ENCODE measurements at places on chromosomes 1 and 21.
A peak's percentile ranks its signal among the peaks of the same experiment; 100 is the strongest.

DNA sequence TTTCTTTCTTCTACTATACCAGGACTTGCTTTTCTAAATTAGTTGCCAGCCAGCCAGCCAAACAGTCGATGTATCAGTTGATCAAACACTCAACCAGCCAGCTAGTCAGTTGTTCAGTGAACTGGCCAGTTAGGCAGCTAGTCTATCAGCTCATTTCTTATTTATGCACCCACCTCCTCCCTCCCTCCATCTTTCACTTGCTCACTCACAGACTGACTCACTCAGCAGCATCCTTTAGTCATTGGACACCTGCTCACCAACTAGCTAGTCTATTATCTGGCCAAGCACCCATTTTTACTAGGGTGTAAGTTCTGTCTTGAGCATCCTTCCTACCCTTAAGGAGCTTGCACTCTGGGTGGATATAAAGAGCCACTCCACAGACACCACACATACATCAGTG lies 5.9 kb upstream of the SPRR4 start:
- no peak for DNase-seq

- DNase-seq, result no peak
These were observed 1.8 kb upstream of the FABP3 start for GRCh38 chr1:31374511-31375196.

GRCh38 chr1:112727716-112728115 lies 12.6 kb upstream of the PPM1J start:
- no peak for DNase-seq

GRCh38 chr1:151867765-151868411 lies 14.4 kb upstream of the THEM5 start:
- no peak for DNase-seq

DNA sequence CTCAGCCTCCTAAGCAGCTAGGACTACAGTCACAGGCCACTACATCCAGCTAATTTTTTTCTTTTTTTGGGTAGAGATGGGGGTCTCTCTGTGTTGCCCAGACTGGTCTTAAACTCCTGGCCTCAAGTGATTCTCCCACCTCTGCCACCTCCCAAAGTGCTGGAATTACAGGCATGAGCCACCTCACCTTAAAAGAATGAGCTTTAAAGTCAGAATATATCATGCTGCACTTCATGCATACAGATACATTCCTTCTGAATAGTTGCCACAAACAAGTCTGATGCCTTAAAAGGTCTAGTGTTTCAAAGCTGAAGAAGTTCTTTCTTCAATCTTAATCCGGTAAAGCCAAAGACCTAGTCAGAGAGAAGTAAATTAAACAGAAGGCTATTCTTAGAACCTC lies 23.8 kb upstream of the CPLANE2 start:
- DNase-seq, result no peak

- peak; percentile 82 for DNase-seq
These were observed at the start of gene S100A16 for GRCh38 chr1:153612755-153613331. TSS of gene S100A16 (minus strand) at chr1:153613137. CDS start at chr1:153608151, 4,986 bp downstream.

- no peak for DNase-seq
These were observed 1.1 kb upstream of the GNG12 start for GRCh38 chr1:67834246-67834877.

- no peak for DNase-seq
These were observed 17.3 kb upstream of the MIIP start for GRCh38 chr1:12001996-12002493.

DNA sequence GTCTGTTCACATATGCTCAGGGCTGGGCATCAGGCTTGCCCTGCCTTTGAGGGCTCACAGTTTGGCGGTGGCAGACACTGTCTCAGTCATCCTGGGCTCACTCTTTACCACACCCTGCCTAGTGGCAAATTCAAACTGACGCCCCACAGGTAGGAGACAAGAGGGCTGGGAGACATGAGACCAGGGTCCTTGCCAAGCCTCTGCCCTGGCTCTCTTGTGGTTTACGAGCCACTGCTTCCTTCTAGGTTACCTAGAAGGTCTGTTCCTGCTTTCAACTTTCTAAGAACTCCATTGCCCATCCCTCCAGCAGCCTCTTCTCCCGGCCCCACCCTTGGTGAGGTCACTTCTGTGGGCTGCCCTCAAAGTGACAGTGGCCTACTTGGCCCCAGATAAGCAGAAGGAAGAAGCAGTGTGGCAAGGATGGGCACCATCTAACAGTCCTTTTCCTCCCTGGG lies 10.5 kb downstream of the KIF21B start:
- DNase-seq, result no peak

GRCh38 chr1:79976287-79976686 lies 969.8 kb upstream of the ADGRL4 start:
- no peak for DNase-seq

GRCh38 chr1:53115403-53116306 lies 26.8 kb downstream of the SLC1A7 start:
- peak; percentile 89 for DNase-seq

DNA sequence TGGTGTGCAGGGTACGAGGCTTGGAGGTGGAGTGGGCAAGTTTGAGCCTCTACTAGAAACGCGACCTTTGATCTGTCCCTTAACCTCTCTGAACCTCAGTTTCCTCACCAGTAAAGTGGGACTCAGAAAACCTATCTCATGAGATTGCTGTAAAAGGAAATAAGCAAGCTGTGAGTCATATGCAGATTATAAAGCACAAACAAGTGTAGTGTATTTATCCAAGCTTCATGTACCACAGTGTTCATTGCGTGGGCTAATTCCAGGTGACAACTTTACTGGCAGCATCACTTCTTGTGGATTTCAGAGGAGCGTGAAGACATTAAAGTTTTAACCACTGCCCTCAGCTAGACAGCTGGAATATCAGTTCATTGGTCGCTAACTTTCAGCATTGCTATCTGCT lies 44.4 kb downstream of the ZNF697 start:
- DNase-seq, result no peak

Measured in hepatocyte (in vitro differentiated cells).